Stimulated activated CD4-positive, alpha-beta T cell treated with anti-CD3 and anti-CD28 coated beads, TNF-alpha, amount 100 ng/mL, for 48 hours (primary cell): ENCODE measurements at places on chromosomes 2 and 18.

GRCh38 chr18:7608781-7609201, 41.7 kb downstream of the PTPRM start:
- DNase-seq = no peak

DNA sequence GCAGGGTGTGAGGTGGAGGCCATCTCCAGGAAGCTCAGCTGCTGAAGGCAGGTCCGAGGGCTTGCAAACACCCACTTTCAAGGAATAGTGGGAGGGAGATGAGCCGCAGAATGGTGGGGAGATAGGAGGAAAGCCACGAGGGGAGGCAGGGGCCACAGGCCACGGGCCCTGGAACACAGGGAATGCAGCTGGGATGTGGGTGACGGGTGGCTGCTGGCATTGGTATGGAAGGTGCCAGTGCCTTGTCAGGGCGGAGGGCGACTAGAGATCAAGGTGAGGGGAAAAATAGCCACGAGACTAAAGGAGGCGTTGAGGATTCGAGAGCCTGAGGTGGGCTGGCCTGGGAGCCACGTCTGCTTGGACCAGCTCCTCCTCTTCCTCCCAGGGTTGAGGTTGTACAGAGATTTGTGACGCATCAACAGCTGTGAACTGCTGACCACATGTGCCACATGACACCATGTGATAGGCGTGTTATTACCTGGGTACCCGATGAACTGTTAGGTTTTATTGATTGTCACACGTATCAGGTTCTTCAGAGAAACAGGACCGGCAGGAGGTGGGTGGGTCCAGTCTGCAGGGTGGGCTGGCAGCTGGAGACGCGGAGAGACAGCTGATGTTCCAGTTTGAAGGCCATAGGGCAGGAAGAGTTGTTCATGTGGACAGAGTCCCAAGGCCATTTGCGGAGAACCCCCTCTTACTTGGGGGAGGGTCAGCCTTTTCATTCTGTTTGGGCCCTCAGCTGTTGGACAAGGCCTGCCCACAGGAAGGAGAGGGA, 9.9 kb downstream of the IMPA2 start:
- DNase-seq = no peak

- no peak for DNase-seq
Observed at GRCh38 chr2:73110168-73111072, 2.3 kb downstream of the RAB11FIP5 start.

GRCh38 chr2:53422979-53423378, 344.6 kb upstream of the CHAC2 start:
- DNase-seq = no peak

DNA sequence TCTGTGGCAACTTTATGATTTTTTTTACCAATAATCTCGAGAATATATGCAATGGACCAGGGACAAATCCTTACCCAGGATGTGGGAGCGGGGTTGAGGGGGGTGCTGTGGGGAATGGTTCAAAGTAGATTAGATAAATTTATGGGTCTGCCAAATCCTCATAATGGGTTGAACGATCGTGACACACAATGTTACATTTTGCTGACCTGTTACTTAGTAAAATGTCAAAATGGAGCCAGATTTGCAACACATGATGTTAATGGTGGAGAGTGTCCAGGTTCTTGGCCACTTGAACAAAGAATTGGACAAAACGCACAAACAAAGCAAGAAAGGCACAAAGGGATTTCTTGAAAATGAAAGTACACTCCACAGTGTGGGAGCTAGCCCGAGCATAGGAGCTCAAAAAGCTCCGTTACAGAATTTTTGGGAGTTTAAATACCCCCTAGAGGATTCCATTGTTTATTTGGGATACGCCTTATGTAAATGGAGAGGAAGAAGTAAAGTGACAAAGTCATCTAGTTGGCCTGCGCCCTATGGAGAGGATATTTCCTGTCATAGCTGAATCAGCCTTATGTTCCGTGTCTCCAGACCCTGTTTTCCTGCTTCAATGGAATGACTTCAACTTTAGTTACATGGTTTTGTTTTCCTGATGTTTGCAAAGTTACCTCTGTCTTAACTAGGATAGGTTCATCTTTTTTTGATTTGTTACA, 776.0 kb downstream of the DCC start:
- no peak for DNase-seq

- DNase-seq = no peak
Observed at GRCh38 chr2:149612122-149612521, 24.5 kb upstream of the MMADHC start.

GRCh38 chr2:43029186-43029585, 197.2 kb downstream of the ZFP36L2 start:
- DNase-seq = no peak

DNA sequence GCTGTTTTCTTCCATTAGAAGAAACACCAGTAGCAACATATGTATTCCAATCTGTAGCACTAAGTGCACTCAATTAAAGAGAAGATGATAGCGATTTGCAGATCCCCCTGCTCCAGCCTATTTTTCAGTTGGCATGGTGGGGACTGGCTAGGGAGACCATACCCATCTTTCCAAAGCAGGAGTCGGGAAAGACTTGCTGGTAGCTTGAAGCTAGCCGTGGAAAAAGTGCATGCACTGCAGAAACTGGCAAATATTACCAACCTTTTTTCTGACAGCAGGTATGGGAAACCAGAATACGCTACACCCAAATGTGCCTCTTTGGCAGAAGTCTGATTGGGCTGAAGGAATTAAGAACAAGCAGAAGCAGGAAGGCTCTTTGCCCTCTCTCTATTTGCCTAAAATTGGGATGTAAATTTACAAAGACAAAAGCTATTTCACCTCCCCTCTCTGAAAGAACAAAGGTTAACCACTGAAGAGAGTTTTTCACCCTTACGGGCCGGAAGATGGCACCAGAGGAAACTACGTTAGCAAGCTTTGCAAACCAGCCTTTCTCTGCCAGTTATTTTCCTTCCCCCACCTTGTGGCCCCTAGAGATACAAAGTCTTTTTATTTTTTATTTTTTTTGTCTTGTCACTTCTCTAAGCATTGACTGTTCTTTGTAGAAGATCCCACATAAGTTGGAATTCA, 273.1 kb downstream of the DLGAP1 start:
- no peak for DNase-seq

GRCh38 chr2:69097891-69098655, 85.1 kb downstream of the ANTXR1 start:
- no peak for DNase-seq

GRCh38 chr2:47205576-47206141, 50.6 kb upstream of the STPG4 start:
- DNase-seq = no peak
